Activated CD4-positive, alpha-beta T cell treated with anti-CD3 and anti-CD28 coated beads for 48 hours (primary cell): ENCODE measurements at places on chromosomes 16 and 17.

- no peak for DNase-seq
Measured at GRCh38 chr17:40361925-40362695, 2.4 kb downstream of the GJD3 start.

GRCh38 chr17:16425698-16426659 is 10.6 kb downstream of the TRPV2 start:
- no peak for DNase-seq

GRCh38 chr17:57522042-57523005 is 222.8 kb downstream of the CCDC182 start:
- no peak for DNase-seq

- no peak for DNase-seq
Measured at GRCh38 chr17:50961282-50962220, 95.4 kb upstream of the TOB1 start.

DNA sequence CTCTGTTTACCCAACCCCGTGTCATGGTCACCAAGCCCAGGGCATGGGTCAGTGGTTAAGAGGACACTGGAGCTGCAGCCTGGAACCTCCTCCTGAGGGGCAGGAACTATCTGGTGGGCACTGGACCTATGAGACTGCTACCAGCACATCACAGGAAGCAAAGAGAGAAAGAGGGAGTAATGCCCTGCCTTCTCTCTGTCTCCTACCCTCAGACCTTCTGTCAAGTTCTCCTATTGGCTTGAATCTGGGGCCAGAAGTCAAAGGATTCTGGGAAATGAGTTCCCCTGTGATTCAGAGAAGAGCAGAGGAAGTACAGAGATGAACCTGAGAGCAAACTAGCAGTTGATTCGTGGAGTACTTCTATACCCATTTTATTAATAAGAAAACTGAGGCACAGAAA is 123.0 kb upstream of the GNAO1 start:
- DNase-seq, result no peak

DNA sequence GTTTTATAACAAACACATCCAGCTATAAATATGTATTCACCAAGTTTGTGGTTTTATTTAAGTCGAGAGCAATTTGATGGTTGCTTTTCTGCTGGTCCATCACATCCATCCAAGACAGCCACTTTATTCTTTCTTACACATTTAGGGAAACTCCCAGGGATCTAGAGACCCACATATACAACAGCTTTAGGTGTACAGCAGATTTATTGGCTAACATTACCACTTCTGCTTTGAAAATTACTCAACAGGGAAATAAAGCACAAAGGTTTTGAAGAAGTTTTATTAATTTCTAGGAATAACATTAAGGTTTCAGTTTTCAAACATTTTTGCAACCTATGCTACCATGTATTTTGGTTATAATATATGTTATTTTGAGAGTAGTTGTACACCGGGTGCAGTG is 6.9 kb downstream of the ERCC4 start:
- no peak for DNase-seq

- no peak for DNase-seq
Measured at GRCh38 chr17:28897769-28898526, 415 bp upstream of the FLOT2 start.

GRCh38 chr16:67969254-67970039 is 1.0 kb upstream of the SLC12A4 start:
- DNase-seq, result no peak

GRCh38 chr17:58352596-58353388 is 791 bp upstream of the SUPT4H1 start:
- DNase-seq, result peak; percentile 55
